ENCODE measurements at places on chromosomes 6 and 20.
A peak's percentile ranks its signal among the peaks of the same experiment; 100 is the strongest.

DNA sequence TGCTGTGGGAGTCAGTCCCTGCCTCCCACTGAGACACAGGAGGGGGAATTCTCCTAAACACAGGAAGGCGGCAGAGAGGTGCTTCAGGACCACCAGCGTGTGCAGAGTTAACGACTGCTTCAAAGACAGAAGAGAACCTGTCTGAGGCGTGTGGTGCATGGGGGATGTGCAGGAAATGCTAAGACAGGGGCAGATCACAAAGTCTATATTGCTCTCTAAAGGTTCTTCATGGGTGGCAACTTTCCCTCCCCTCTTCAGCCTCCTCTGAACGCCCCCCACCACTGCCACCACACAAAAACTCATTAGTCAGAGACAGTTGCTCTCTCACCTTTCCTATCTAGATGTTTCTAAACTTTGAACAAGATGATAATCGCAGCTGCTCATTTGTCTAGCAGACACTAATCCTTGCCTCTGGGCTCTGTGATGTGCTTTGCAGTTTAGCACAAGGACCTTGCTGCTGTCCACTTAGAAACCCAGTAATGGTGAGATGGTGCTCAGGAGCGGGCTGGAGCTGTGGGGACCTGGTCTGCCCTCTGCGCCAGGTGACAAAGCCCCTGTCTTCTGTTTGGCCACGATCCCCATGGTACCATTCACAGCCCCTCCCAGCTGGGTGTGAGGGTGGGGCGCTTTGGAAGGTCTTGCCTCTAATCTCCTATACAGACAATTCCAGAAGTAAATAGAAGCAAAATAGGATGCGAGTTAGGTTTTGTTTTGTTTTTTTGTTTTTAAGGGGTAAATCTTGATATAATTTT is 219.6 kb downstream of the NRN1 start:
- no peak for DNase-seq

GRCh38 chr20:48066851-48067250 is 281.6 kb upstream of the SULF2 start:
- no peak for DNase-seq

DNA sequence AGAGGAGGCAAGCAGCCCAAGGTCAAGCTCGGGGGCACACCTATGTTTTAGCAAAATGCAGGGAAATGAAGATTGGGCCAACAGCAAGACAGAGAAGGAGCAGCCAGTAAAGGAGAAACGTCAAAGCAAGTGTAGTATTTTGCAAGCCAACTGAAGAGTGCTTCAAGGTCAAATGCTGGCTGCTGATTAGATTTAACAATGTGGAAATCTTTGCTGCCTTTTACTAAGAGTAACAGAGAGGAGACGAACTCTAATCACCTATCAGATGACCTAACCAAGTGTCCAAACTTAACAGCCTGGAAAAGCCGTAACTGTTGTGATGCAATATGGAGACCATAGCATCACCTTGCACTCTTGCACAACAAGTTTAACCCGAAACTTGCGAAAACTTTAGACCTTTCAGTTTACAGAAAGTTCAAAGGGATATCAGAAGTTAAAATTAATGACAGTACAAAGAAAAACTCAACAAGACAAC is 30.4 kb downstream of the AKIRIN2 start:
- DNase-seq: no peak

- DNase-seq: no peak
These were observed 35.7 kb downstream of the KCNQ5 start for GRCh38 chr6:72657407-72658197.

DNA sequence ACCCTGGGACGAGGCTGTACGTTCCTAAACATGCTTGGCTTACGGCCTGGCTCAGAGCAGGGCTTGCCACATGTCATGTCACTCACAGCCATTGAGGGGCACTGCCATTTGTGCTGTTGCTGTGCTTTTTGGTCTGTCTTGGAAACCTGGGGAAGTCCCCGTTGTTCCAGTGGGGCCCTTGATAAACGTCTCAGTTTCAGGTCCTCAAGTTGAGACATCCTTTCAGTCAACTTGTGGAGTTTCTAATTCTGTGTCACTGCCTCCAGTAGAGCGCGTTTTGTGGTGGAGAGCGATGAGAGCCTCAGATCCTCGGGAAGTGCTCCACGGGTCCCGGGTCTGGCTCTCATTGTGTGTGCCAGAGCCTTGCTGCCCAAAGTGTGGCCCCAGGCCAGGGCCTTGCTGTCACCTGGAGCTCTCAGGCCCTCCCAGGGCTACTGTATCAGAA is 43.0 kb upstream of the CCR6 start:
- peak; percentile 74 for DNase-seq

DNA sequence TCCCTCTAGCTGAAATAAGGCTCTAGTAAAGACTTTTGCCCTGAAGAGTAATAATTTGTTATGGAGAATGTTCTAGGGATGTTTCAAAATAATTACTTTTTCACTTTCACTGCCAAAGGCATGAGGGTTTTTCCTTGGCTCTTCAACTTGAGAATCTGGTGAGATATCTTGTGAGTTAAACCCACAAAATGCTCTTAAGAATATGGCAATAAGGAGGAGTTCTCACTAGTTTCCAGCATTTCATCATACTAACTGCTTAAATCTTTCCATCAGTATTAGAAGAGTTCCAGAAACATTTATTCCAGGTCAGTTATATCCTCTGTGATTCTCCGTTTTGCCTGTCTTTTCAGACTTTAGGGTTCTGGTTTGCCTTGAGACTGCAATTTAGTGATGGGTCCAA is 785.6 kb upstream of the GJE1 start:
- DNase-seq: no peak

DNA sequence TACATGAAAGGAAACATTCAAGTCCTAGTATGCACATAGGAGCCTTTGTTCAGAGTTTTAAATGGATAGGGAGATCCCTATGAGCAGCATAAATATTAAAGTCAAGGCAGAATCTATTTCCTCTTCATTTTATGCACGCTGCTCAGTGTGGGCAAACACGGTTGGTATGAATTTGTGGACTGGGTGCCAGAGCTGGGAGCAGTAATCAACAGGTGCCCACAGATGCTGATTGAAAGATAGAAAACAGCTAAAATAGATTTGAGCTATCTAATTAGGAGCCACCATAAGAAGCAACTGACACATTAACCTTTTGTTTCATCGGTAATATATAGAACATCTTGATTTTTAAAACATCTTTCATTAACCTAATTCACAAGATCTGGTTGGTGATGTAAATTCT is 175.5 kb downstream of the EYS start:
- DNase-seq: no peak

DNA sequence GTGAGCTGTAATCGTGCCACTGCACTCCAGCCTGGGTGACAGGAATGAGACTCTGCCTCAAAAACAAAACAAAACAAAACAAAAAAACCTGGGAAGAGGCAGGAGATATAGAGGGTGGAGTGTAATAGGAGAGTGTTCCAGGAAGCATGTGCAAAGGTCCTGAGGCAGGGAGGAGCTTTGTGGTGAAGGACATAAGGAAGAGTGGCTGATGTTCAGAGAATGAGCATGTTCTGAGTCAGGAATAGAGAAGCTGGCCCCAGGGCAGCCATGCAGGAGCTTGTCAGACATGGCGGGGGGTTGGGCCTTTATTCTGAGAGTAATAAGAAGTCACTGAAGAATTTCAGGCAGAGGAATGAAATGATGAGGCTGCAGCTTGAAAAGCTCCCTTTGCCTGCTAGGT is 337.0 kb downstream of the CDH26 start:
- DNase-seq: no peak

- DNase-seq: no peak
These were observed 71.1 kb downstream of the FIG4 start for GRCh38 chr6:109762166-109762565.

DNA sequence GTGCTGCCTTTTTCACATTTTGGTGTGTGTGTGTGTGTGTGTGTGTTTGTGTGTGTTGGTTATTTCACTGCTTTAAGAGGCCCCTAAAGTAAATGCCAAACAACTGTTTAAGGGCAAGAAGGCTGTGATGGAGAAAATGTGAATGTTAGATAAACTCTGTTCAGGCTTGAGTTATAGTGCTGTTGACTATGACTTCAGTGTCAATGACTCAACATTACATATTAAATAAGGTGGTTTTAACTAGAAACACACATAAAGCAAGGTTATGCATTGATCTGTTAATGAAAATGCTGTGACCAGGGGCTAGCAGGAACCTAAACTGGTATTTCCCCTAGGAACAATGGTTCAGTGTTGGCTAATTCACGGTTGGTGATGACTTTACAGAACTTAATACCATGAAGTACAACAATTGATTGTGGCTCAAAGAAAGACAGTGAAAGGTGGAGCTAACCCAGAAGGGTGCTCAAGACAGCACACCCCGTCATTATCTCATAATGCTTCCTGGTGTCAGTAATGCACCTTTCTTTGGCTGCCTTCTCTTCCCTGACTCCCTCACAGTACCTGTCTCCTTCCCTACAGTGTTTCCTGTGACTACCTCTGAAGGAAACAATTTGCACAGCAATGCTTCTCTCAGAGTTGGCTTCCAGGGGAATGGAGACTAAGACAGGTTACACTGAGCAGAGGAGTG is 116.1 kb downstream of the RIN2 start:
- DNase-seq: no peak

DNA sequence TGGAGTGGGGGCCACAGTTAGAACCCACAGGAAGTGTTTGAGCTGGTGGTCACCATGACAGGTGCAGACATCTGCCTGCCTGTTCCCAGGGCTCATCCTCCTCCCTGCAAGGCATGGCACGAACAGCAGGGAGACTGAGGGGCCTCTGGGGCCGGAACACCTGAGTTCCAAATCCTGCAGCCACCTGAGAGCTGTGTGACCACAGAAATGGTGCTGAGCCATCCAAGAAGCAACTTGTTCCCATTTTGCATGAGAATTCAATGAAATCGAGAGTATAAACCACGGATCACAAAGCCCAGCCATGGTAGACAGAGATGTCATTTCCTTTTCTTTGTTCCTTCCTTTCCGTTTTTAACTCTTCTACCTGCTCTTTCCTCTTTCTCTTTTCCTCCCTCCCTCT is 268.6 kb downstream of the FOXA2 start:
- DNase-seq: no peak

DNA sequence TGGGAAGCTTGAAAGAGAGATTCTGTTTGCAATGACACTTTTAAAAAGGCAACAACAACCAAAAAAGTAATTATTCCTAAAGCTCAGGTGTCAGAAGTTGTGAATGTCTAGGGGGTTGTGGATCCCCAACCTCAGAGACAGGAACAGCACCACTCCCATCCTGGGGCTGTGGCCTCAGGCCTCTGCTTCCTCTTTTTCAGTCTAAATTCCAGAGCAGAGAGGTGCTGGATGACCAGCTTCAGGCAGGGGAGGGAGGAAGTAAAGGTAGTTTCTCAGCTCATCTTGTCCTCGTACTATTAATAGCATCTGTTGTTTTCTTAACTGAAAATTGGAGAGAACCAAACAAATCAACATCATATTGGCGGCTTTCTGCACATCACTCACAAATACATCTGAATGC is 8.3 kb downstream of the NT5E start:
- DNase-seq: no peak

GRCh38 chr6:134744301-134744700 is 205.6 kb downstream of the ALDH8A1 start:
- DNase-seq: no peak

DNA sequence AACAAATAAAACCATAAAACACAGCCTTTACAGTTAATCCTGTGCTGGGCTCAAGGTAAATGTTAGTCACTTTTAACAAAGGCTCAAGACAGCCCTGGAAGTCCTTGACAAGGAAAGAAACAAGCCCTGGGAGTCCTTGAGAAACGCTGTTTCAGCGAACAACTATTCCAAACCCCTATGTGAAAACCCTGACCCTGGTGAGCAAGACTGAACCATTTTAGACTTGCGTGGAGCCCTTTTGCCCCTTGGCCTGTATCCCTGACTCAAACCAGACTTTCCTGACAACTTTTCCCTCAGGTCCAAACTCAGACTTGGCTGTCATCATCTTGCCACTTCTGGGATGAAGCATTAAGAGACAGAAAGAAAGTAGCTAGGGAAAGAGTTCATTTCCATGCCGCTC is 180.4 kb downstream of the AIG1 start:
- no peak for DNase-seq

DNA sequence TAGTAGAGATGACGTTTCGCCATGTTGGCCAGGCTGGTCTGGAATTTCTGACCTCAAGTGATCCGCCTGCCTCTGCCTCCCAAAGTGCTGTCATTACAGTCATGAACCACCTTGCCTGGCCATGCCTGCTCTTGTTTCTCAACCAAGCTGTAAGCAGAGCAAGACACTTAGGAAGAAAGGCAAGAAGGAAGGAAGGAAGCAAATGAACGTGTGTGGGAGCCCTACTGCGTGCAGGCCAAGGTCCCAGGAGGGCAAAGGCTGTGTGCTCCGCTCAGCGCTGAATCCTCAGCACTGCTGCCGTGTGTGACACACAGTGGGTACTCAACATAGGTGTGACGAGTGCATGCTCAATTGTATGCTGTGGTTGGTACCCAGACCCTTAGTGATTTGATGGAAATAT is 47.4 kb downstream of the SULF2 start:
- DNase-seq: no peak
